Uterus (tissue), 4 donors: ENCODE measurements at places on chromosomes 5 and 9. TPM values are rescaled to one million over a fixed set of nuclear protein-coding genes. Genes with fewer than 3 reads are reported as not detected.

The GPR151 gene
- not detected for total RNA-seq

The TXNDC8 gene
- not detected for total RNA-seq

The SNAPC3 gene
- total RNA-seq: 42.4 TPM

- DNase-seq: no peak
- no peaks in the 10 kb centered on the region for H3K36me3 ChIP-seq
- no peaks in the 10 kb centered on the region for H3K4me1 ChIP-seq
- H3K27ac ChIP-seq: peak overlapping the region; percentile 51
Observed at GRCh38 chr5:139473565-139473964, 2.8 kb downstream of the SMIM33 start.

DNA sequence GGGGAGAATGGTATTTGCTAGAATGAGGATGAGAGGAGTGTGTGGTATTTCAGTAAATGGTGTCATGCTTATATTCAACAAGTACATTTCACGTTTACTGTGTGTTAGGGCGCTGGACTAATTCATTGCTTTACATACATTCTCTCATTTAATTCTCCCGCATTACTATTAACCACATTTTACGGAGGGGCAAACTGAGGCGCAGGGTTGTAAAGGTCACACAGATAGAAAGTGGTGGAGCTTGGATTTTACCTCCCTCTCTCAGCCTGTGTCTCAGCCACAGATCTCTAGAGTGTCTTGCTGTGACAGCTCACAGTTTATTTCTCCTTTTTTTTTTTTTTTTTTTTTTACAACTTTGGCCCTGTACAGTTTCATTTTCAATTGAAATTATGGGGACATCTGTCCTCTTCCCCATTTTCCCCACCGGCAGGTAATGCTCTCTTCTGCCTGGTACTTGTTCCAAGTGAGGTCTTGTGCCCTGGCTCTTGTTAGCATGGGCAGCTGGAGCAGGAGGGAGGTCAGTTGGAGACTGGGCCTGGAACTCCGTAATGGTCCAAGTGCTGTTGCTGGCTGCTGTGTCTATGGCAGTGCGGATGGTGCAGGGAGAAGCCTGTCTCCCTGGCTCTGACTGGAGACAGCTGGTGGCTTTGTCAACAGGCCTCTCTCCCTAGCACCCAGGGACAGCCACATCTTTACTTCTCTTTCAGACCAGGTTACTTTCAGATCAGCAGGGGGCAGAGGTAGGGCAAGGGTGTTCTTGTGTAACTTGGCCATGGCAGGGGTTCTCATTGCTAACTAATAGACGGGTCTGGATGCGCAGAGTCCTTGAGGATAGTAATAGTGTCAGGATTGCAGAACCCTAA, 20.5 kb upstream of the NDST1 start:
- H3K4me1 ChIP-seq: peaks cover 37% of the 10 kb centered on the region
- H3K27ac ChIP-seq: peak overlapping the region; percentile 86
- H3K4me3 ChIP-seq: peak overlapping the region; percentile 61
- no peak for DNase-seq

DNA sequence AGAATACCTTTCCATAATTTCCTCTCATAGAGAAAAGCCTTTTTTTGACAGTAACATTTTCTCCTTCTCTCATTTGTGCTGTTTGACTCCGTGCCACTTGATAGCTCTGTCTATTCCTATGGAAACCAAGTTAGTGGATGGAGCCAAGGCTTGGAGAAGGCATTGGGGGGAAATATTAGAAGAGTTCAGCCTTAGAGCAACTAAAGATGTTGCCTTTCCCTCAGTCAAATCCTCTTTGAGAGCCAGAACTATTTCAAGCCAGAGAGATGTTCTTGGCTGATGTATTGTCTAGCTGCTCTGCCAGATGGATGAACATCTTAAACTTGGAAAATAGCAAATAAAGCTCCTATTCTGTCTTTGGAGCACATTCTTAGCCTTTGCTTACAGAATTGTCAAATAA, 112.4 kb downstream of the INVS start:
- no peak for DNase-seq
- no peak overlapping the region for H3K27ac ChIP-seq
- no peaks in the 10 kb centered on the region for H3K4me1 ChIP-seq
- H3K27me3 ChIP-seq: no peaks in the 10 kb centered on the region
- no peak overlapping the region for H3K4me3 ChIP-seq

DNA sequence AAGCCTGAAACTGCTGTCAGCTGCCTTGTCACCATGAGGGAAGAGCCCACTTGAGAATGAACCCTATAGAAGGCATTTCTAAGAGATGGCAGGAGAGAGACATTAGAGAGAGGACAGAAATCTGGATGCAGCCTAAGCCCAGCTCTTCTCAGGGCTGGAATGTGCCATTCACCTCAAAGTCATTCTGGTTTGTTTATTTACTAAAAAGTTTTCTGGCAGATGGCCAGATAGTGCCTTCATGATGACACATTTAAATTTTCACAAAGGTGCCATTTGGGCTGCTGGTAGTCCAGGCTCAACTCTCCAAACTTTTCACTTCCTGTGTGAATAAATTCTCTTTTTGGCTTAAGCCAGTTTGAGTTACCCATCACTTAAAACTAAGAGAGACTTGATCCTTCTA, 144.6 kb upstream of the ZNF366 start:
- H3K36me3 ChIP-seq: no peaks in the 10 kb centered on the region
- H3K27ac ChIP-seq: no peak overlapping the region
- no peak for DNase-seq
- H3K4me3 ChIP-seq: no peak overlapping the region

GRCh38 chr9:86282979-86283535, 719 bp upstream of the ISCA1 start:
- no peaks in the 10 kb centered on the region for H3K27me3 ChIP-seq
- H3K4me3 ChIP-seq: peak overlapping the region; percentile 71
- H3K27ac ChIP-seq: peak overlapping the region; percentile 90
- H3K4me1 ChIP-seq: no peaks in the 10 kb centered on the region
- DNase-seq: no peak
